Hematopoietic multipotent progenitor cell (in vitro differentiated cells): ENCODE measurements at places on chromosomes 7 and 10.

GRCh38 chr10:62081341-62082270 is 180.1 kb downstream of the ARID5B start:
- no peak for DNase-seq

DNA sequence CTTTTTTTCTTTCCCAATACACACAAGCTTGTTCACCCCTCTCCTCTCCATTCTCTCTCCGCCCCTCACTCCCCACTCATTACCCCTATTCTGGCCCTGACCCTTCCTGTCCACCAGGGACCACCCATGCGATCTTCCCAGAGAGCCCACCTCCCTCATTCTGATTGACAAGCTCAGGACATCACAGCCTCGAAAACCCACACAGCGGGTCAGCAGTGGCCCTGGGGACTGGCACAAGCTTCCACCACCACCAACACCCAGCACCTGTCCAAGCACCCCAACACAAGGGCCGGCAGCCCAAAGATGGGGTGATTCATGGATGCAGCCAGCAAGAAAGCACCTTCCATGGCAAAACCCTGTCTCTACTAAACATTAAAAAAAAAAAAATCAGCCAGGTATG is 50.0 kb upstream of the USP6NL start:
- no peak for DNase-seq

DNA sequence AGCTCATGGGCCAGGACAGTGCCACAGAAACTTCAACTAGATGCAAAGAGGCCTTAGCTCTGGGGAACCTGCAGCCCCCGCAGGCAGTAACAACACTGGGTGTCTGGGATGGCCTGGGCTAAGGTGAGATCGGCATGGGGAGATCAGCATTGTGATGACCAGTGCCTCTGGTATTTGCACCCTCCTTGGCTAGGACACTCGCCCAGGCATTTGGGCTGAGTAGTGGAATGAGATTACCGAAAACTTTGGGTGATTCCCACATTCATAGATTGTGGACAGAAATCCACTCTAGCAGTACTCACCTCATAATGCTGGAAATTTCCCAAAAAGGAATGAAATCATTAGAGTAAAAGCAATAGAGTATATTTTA is 70.6 kb upstream of the ZMIZ2 start:
- DNase-seq: no peak

DNA sequence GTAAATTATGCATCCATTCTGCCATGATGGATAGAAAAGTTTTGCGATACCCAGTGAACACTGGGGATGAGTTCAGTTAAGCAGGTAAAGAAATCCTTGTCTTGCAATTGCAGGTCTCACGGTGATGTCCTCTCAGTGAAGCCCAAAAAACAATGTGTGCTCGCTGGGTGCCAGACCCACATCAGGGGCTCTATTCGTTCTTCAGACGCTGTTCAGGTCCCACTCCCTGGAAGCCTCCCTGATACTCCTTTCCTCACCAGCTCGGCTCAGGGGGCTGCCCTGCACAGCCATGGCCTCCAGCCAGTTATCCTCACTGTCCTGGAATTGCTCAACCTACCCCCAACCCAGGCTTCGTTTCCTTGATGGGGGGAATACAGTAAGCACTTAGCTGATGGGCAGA is 323.5 kb downstream of the ADARB2 start:
- DNase-seq: no peak

- DNase-seq: no peak
These were observed 58.7 kb downstream of the MINDY3 start for GRCh38 chr10:15801641-15802040.

- no peak for DNase-seq
These were observed 166.2 kb downstream of the PKD1L1 start for GRCh38 chr7:47782022-47782421.
